ENCODE measurements at places on chromosomes 5 and 9.

GRCh38 chr5:172683264-172683644 lies 42.2 kb downstream of the NEURL1B start:
- no peak for DNase-seq

DNA sequence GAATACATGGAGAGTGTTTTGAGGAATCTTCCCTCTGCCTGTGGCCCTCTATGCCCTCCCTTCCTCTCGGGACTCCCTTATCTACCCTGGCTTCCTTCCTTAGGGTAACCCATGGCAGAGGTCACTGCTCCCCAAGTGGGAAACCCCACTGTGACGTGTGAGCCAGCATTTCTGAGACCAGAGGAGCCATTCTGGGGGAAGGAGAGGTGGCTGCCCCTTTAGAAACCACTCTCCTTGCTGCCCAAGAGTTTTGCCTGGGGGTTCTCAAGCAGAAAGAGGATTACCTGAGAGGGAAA lies 23.1 kb downstream of the CCNJL start:
- DNase-seq = no peak

- DNase-seq = peak; percentile 80
Measured at GRCh38 chr9:69671311-69671878, 776 bp downstream of the APBA1 start.

- no peak for DNase-seq
Measured at GRCh38 chr5:105740242-105740641, 1930.5 kb downstream of the EFNA5 start.

- no peak for DNase-seq
Measured at GRCh38 chr5:71528206-71528605, 58.9 kb upstream of the MCCC2 start.

GRCh38 chr9:118575341-118576070 lies 793.7 kb downstream of the BRINP1 start:
- no peak for DNase-seq

DNA sequence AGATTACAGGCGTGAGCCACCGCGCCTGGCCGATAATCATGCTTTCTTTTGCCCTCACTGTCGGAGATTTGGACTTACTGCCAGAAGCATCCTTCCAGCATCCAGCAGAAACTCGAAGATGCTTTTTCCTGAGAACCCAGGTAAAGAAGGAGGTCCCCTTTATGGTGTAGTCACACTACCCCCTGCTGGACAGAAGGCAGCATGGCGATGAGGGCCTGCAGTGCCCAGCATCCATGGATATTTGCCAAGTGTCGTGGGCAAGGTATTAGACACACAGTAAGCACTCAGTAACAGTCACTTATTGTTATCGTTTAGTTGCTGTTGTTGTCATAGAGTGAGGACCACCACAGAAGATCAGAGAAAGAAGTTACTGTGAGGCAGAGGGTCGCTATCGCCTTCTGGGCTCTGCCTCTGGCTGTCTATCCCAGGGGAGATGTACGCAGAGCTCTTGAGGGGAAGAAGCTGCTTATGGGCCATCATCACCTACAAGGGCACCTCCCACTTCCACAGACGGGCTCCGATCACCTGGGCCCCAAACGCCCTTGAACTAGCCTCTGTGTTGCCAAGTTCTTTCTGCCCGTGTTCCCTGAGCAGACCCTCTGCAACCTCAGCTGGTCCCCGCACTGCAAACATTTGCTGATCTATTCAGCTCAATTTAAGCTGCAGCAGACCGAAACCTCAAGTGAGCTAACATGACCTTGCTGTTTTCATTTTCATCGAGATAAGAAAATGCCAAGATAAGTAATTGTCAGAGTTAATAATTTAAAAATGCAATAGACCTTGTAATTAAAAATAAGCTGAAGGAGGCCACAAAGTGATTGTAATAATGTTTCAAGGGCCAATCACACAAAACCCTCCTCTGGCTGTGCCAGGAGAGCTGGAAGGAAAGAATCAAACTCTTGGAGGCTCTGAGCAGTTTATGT lies 23.9 kb downstream of the C5orf15 start:
- DNase-seq = peak; percentile 77

DNA sequence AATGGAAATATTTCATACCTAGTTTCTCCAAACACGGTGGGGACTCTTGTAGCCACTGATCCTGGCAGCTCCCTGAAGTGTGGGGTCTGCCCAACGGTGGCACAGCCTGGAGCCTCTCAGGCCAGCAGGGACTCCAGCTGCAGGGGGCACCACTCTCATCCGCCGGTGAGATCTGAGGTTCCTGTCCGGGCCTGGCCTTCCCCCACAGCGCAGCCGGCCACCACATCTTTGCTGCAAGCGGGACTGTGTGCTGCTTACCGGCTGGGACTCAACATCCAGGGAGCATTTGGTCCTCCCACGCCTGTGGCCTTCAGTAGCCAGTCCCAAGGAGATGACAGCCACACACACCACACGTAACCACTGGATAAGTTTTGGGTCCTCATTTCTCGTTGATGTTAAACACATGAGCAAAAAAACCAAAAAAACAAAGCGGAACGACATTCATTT lies 7.7 kb upstream of the NKX2-5 start:
- no peak for DNase-seq

Data from suppressor macrophage (primary cell).